Spleen (tissue), 13 donors: ENCODE measurements at places on chromosomes 11 and 22. TPM values are rescaled to one million over a fixed set of nuclear protein-coding genes. Genes with fewer than 3 reads are reported as not detected.

GRCh38 chr11:122659676-122660554 lies 4.4 kb downstream of the UBASH3B start:
- H3K27me3 ChIP-seq: no peaks in the 10 kb centered on the region
- no peak for DNase-seq
- H3K4me3 ChIP-seq: peak overlapping the region; percentile 9
- peaks cover 69% of the 10 kb centered on the region for H3K4me1 ChIP-seq

DNA sequence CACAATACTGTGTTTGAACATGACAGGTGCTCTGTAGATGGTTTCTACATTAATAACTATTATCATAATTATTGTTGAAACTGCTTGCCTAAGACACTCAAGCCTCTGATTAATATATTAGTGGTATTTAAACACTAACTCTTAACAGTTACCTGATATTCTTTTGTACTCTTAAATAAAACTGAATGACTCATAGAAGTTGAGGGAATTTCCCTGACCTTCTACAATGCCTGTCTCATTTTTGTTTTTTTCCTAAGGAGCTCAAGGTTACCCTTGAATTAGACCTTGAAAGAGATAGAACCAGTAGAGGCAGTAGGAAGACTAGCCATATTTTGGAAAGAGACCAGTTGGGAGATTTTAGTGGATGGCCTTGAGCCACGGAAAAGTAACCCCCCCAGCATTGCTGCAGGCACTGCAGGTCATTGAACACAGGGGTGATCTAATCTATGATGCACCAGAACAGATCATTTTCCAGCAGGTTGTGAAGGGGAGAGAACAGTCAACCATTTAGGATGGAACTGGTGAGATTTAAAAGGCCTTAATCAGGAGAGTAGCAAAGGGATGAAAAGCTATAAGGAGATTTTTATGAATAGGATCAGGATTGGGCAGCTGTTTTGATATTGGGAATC lies 148.3 kb downstream of the PGR start:
- H3K27me3 ChIP-seq: no peaks in the 10 kb centered on the region
- H3K4me1 ChIP-seq: no peaks in the 10 kb centered on the region
- no peak for DNase-seq
- H3K4me3 ChIP-seq: no peak overlapping the region
- H3K36me3 ChIP-seq: peaks cover 14% of the 10 kb centered on the region

Gene ZNF70
- total RNA-seq: 6.0 TPM

GRCh38 chr11:79249295-79249993 lies 191.4 kb downstream of the TENM4 start:
- no peaks in the 10 kb centered on the region for H3K4me1 ChIP-seq
- DNase-seq: no peak
- no peaks in the 10 kb centered on the region for H3K36me3 ChIP-seq

Gene PRR5L
- 144 TPM for total RNA-seq

Gene RAB39A
- total RNA-seq: 8.3 TPM

Gene CABP4
- total RNA-seq: 27.3 TPM

Gene C11orf16
- total RNA-seq: not detected

Gene SLC5A4
- total RNA-seq: 0.97 TPM

GRCh38 chr22:33865248-33865647 lies 55.0 kb downstream of the LARGE1 start:
- no peaks in the 10 kb centered on the region for H3K27me3 ChIP-seq
- no peaks in the 10 kb centered on the region for H3K4me1 ChIP-seq
- no peak overlapping the region for H3K4me3 ChIP-seq
- DNase-seq: no peak
- no peak overlapping the region for H3K27ac ChIP-seq
- H3K36me3 ChIP-seq: no peaks in the 10 kb centered on the region

Gene UBQLN3
- total RNA-seq: 0.52 TPM

Gene P4HA3
- not detected for total RNA-seq

GRCh38 chr22:22465782-22466181 lies 42.8 kb downstream of the ZNF280B start:
- H3K36me3 ChIP-seq: no peaks in the 10 kb centered on the region
- DNase-seq: no peak
- H3K4me1 ChIP-seq: peaks cover 12% of the 10 kb centered on the region
- no peaks in the 10 kb centered on the region for H3K27me3 ChIP-seq

Gene APOC3
- total RNA-seq: not detected

Gene KDELR3
- total RNA-seq: 2.7 TPM
